AG04450 (cell line): ENCODE measurements at places on chromosomes 7 and 10. TPM values are rescaled to one million over a fixed set of nuclear protein-coding genes. Genes with fewer than 3 reads are reported as not detected.
A peak's percentile ranks its signal among the peaks of the same experiment; 100 is the strongest.

The SEMA3A gene
- 61.9 and 80.2 TPM in 2 replicates for polyA plus RNA-seq

The DDX21 gene
- polyA plus RNA-seq, result 46.5 and 62.3 TPM in 2 replicates

The BTBD16 gene
- not detected in 2 replicates for polyA plus RNA-seq

The GRID2IP gene
- 0.02 TPM in 1 of 2 replicates, not detected in the other for polyA plus RNA-seq

The ADGRA1 gene
- polyA plus RNA-seq, result not detected in 2 replicates

The MYOZ1 gene
- polyA plus RNA-seq, result not detected in 2 replicates

DNA sequence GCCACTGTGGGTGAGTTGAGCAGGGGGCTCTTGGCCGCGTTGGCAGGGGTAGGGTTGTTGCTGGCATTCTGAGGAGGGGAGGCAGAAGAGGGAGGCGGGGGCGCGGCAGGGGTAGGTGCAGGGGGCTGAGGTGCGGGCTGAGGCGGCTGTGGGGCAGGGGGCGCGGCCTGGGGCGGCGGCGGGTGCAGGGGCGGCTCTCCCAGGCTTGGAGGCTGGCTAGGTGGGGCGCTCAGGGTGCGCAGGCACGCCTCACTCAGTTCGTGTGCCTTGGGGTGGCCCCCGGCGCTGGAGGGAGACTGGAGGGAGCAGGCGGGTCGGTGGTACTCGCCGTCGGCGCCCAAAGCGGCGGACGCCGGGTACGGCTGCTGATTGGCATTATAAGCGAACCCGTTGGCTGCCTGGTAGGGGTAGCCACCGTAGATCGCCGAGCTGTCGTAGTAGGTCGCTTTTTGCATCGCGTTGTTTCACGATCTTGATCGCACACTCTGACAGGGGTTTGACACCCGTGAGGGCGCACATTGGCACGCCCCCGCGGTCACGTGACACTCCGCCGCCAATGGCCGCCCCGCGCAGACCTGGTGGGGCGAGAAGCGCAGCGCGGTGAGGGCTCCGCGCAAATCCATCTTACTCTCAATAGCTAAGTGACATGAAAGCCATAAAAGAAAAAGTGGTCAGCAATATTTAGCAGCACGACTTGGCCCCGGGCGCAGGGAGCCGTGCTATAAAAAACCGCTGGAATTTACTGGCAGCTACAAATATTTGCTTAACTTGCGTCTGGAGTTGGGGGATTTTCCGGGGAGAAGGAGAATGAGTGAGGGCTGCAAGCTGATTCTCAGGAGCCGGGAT is 7.9 kb upstream of the HOXA2 start:
- peak; percentile 68 for DNase-seq

DNA sequence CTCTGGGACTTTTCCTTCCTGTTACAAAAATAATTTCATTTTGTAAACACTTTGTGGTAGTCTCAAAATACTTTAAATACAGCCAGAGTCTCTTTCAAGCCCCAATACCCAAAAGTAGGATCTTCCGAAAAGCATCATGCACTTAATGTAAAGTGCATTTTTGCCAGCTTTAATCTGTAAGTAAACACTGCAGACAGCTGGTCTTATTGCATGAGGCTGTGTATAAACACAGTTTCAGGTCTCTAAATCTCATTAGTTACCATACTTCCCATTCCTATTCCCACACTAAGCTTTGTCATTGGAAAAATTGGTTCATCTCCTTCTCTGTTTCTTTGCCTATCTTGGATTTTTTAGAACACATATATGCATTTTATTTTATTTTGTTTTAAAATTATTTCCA is 87.6 kb upstream of the GNAI1 start:
- no peak for DNase-seq

- no peak for DNase-seq
Observed at GRCh38 chr7:36260481-36260880, 107.4 kb downstream of the EEPD1 start.

DNA sequence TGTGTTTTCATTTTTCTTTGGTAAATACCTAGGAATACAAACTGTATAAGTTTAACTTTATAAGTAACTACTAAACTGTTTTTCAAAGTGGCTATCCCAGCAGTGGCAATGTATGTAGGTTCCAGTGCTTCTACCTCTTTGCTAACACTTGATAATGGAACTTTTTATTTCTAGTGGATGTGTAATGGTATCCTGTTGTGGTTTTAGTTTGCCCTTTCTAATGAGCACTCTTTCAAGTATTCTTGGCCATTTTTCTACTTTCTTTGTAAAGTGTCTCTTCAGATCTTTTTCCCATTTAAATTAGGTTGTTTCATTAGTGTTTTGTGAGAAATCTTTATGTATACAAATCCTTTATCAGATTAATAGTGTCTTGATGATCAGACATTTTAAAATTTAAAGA is 4.6 kb downstream of the KIF20B start:
- no peak for DNase-seq

- DNase-seq, result no peak
Observed at GRCh38 chr7:27409776-27410175, 167.2 kb downstream of the EVX1 start.

- no peak for DNase-seq
Observed at GRCh38 chr7:31186202-31186601, 134.1 kb downstream of the ADCYAP1R1 start.

DNA sequence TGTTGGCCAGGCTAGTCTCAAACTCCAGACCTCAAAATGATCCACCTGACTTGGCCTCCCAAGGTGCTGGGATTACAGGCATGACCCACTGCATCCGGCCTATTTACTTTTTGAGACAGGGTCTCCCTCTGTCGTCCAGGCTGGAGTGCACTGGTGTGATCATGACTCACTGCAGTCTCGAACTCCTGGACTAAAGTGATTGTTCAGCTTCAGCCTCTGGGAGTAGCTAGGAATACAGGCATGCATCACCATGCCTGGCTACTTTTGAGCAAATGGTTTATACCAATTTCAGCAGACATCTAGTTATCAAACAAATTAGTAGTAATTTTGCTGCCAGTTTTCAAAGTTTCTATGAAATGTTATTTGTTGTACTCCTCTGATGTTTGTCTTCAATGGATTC is 2.2 kb upstream of the WAC start:
- no peak for DNase-seq

- no peak for DNase-seq
Observed at GRCh38 chr10:132005147-132005546, 23.4 kb upstream of the BNIP3 start.

GRCh38 chr10:114327537-114328440 is 76.5 kb downstream of the AFAP1L2 start:
- DNase-seq, result no peak

DNA sequence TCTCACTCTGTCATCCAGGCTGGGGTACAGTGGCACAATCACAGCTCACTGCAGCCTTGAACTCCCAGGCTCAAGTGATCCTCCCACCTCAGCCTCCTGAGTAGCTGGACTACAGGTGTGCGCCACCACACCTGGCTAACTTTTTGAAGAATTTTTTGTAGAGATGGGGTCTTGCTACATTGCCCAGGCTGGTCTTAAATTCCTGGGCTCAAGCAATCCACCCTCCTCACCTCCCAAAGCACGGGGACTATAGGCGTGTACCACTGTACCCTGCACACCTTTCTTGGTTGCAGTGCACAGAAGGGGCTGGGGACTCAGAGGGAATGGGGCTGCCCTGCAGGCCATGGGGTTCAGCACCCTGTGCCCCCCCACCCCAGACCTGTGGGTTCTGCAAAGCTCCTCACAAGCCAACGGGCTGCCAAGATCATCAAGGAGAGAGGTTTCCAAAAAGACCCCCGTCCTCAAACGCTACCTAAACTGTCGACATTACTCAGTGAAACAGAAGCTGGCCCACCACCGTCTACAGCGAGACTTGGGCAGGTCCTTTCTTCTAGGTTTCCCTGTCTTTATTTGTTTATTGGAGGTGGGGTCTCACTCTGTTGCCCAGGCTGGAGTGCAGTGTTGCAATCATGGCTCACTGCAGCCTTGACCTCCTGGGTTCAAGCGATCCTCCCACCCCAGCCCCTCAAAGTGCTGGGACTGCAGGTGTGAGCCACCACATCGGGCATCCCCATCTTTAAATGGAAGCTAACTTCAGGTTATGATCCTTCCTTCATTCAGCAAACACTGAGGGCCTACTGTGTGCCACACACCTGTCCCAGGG is 26.6 kb upstream of the ELFN1 start:
- DNase-seq, result no peak

GRCh38 chr10:23195846-23196600 is 3.9 kb downstream of the PTF1A start:
- no peak for DNase-seq
